Effector CD4-positive, alpha-beta T cell (primary cell): ENCODE measurements at places on chromosomes 5 and 9.

DNA sequence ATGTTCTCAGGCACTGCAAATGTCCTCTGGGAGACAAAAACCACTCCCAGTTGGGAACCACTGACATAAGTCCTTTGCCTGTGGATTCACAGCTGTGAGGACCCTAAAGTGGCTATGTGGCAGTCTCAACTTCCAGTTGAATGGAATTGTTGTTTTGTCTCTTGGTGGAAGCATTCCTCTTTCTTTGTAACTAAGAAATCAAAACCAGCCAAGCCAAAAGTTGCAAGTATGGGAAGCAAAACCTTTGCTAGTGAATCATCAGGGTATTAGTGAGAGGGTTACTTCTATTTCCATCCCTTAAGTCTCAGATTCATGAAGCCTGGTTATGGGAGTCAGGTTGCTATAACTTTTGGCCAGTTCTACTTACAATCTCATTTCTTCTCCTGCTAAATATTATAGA lies 49.8 kb upstream of the RPS23 start:
- no peak for DNase-seq

GRCh38 chr5:81495286-81495685 lies 101.4 kb upstream of the ACOT12 start:
- DNase-seq: no peak

GRCh38 chr5:127820910-127821553 lies 117.8 kb downstream of the CCDC192 start:
- DNase-seq: no peak

DNA sequence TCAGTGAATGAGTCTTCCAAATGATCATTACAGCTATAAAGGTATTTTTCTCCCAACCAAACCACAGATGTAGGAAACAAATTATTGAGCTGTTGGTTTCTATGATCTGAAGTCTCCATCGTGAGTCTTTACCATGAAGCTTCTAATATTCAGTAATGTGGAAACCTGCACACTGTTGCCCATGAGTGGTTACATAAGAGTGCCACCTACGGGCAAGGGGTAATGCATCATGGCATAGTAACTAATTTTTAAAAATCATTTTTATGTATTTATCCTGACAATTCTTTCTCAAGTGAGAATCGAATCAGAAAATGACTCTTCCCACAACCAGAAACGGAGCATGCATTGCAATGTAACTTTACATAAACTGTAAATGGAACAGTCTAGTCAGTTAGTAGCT lies 282.5 kb upstream of the SMARCA2 start:
- no peak for DNase-seq

DNA sequence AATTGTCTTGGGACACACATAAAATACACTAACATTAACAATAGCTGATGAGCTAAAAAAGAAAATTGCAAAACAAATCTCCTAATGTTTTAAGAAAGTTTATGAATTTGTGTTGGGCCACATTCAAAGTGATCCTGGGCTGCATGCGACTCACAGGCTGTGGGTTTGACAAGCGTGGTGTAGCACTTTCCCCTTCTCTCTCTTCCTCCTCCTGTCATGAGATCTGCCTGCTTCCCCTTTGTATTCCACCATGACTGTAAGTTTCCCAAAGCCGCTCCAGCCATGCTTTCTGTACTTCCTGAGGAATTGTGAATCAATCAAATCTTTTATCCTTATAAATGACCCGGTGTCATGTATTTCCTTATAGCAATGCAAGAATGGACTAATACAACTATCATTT lies 178.0 kb downstream of the TLR4 start:
- DNase-seq: no peak

- no peak for DNase-seq
These were observed 58.8 kb downstream of the GARNL3 start for GRCh38 chr9:127323393-127323792.

DNA sequence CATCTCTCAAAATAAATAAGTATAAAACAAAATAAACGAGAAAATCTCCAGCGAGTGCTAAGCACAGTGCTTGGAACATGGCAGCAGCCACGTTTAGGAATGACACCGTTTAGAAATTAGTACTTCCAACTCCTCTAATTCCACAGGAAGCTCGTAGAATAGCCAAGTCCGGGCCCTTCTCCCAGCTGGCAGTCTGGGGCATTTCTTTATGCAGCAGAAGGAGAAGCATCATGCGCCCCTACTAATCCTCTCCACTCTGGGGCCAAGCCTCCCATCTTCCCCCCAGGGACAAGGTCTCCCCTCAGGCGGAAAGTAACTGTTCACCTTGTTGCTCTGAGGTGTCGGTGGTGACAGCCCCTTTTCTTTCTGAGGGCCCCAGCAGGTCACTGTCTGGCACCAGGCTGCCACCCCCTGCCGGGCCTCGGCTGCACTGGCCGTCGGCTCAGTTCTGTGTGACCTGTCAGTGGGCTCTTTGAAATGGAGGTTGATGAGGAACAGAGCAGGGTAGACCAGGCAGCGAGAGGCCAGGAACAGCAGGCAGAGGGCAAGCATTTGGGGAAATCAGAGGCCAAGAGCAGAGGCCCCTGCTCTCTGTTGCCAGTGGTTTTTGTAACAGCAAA lies 113.5 kb upstream of the WWC1 start:
- DNase-seq: no peak

DNA sequence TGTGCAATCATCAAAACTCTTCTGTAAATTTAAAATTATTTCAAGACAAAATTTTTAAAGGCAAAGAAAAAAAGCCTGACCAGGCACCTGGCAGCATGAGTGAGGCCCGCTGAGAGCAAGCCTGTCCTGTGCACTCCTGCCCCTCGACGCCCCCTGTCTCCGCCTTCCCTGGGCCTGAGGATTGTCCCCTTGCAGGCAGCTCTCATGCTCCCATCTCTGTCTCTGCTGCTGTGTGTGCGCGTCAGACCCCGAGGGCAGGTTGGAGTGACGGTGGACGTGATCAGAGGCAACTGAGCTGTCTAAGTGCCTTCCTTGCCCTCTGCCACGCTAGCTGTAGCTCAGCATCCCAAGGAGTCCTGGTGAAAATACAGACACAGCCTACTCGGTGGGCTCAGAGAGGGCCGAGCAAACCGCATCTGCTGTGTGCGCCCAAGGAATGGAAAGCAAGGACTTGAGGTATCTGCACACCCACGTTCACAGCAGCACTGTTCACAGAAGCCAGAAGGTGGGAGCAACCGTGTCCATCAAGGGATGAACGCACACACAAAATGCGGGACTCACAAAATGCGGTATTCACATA lies 65.5 kb downstream of the SECISBP2 start:
- no peak for DNase-seq

- DNase-seq: no peak
These were observed 17.0 kb downstream of the OR13J1 start for GRCh38 chr9:35852876-35853865.

GRCh38 chr5:172943283-172943841 lies 15.9 kb upstream of the RPL26L1 start:
- no peak for DNase-seq

DNA sequence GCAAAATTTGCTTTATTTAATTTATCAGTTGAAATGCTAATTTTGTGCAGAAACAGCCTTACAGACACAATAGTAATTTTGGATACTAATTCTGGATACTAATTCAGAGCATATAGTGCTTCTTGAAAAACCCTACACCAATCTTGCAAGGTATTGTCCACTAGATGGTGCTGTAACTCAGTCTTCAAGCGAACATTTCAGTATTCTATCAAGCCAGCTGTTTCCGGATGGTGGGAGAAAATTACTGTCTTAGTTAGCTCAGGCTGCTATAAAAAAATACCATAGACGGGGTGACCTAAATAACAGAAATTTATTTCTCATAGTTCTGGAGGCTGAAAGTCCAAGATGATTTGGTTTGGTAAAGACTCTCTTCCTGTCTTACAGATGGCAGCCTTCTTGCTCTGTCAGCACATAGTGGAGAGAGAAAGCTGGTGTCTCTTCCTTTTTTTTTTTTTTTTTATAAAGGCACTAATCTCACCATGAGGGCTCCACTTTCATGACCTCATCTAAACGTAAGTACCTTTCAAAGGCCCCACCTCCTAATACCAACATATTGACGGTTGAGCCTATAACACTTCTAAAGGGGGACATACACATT lies 1306.5 kb upstream of the CDH9 start:
- no peak for DNase-seq

- DNase-seq: no peak
These were observed at the start of gene GSN for GRCh38 chr9:121267689-121268597. TSS of gene GSN (plus strand) at chr9:121268162. CDS start at chr9:121301972, 33,810 bp downstream.

DNA sequence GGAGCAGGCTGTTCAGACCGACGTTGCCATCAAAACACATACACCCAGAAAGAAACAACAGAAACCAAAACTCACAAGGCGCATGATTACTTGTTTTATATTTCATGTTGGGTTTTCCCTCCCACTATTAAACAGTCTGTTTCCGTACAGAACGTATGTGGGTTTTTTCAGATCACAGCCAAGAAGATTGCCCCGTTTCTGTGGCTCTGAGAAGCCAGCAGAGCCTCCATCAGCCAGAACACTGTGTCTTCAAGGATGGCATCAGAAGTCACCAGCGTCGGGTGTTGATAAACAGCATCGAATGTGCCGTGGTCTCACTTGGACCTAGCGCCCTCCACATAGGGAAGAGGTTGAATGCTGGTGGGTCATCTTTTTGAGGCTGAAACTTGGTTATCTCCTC lies 42.8 kb downstream of the FAM78A start:
- DNase-seq: no peak

DNA sequence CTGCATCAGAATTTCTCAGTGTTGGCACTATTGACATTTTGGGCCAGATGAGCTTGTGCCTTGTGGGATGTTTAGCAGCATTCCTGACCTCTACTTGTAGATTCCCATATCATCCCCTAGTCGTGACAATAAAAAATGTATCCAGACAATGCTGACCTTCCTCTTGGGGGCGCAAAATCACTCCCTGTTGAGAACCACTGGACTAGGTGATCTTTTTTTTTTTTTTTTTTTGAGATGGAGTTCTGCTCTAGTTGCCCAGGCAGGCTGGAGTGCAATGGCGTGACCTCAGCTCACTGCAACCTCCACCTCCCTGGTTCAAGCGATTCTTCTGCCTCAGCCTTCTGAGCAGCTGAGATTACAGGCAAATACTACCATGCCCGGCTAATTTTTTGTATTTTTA lies 22.6 kb downstream of the STXBP1 start:
- no peak for DNase-seq

- no peak for DNase-seq
These were observed 39.0 kb upstream of the CD180 start for GRCh38 chr5:67235399-67236110.

DNA sequence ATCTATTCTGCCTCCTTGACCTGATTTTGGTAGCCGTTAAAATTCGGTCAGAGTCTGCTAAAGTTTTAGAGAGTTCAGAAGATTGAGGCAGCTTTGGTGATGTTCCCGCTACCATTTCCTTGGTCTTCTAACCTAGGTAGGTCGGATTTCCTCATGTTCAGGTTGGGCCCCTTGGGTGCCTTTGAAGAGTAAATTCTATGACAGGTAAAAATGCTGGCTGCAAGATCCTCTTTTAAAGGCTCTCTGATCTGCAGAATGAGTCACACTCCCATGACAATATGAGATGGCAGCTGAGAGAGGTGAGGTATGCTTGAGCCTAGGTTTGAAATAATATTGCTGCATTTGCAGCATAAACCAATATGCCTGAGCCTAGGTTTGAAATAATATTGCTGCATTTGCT lies 198.9 kb downstream of the TSSK1B start:
- no peak for DNase-seq

GRCh38 chr9:134361843-134362414 lies 35.7 kb downstream of the RXRA start:
- no peak for DNase-seq

DNA sequence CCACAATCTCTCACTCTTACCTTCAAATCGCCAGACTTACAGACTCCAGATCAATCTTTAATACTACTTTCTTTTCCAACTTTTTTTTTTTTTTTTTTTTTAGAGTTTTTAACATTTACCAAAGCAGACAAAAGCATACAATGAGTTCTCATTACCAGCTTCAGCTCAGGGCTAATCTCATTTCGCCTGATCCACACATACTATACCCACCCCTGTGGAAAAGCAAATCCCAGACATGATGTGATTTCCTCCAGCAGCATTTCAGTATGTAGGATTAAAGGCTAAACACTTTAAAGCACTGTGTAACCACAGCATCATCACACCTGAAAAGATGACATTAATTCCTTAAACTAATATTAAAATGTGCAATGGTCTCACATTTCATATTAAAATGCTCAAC lies 138.8 kb upstream of the RETREG1 start:
- no peak for DNase-seq

DNA sequence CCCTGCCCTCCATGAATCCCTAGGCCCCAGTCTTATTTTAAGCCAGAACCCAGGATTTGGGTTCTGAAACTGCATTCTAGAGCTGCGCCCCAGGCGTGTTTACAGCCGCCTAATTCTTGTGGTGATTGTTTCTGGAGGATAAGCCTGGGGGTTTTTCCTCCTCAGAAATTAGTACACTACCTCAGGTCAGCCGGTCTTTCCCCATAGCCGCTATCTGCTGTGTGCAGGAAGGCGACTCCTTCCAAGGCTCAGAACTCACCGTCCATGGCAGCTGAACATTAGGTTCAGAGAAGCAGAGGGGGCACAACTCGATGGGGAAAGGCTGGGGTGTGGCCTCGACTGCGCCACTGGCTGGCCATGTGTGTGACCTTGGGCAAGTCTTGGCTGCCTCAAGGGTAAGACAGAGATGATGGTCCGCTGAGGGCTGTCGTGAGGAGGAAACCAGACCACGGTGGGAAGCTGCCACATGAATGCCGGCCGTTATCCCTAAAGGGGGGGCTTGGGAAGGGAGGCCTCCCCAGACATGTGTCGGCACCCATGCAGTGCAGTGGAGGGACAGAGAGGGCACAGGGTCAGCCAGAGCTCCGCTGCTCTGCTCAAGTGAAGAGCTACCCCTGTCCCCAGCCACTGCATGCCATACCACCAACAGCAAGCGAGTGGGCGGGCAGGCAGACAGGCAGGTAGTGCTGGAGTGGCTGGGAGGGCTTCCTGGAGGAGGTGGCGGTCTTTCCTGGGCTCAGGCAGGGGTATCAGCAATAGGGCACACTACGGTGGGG lies 28.9 kb downstream of the SHB start:
- DNase-seq: no peak

- DNase-seq: no peak
These were observed 66.8 kb downstream of the THBS4 start for GRCh38 chr5:80101993-80102392.
